NCI-H1930 (cell line): ENCODE measurements at places on chromosomes 6 and 20.

DNA sequence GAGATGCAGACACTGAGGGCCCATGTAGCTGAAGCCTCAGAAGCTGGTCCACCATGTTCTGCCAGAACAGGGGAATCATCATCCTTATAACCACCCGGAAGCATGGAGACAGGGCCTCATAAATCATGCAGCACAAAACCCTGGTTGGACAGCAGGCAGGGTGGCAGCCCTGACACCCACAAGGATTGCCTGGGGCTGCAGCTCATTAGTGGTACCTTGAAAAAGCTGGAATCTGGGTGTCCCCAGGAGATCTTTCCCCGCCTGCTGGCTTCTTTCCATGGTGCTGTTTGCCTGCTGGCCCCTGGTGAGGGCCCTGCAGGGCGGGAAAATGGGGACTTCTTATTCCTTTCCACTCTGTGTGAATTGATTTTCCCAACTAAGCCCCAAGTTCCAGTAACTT is 50.6 kb upstream of the GGTLC1 start:
- DNase-seq, result no peak

GRCh38 chr20:1761116-1761515 is 103.5 kb upstream of the SIRPG start:
- DNase-seq, result no peak

GRCh38 chr20:50729901-50730764 is 1.2 kb upstream of the PARD6B start:
- DNase-seq, result no peak

GRCh38 chr6:34362176-34362575 is 30.3 kb downstream of the NUDT3 start:
- DNase-seq, result no peak

DNA sequence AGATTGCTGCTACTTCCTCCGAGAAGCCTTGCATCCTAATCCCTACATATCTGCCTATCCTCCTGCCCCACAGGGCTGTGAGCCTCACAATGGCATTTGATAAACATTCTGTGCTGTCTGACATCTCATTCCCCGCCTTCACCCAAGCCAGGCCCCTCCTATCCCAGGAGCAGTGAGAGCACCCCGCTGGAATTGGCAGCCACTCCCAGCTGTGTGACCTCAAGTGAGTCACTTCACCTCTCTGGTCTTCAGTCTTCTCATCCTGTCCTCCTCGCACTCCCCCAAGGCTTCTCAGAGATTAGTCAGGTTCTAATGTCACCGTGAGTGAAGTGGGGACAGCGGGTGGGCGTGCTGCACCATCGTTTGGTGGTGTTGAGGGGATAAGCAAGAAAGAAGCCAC is 81.7 kb downstream of the CDH22 start:
- no peak for DNase-seq
